ENCODE measurements at places on chromosomes 11 and 22. TPM values are rescaled to one million over a fixed set of nuclear protein-coding genes. Genes with fewer than 3 reads are reported as not detected.

DNA sequence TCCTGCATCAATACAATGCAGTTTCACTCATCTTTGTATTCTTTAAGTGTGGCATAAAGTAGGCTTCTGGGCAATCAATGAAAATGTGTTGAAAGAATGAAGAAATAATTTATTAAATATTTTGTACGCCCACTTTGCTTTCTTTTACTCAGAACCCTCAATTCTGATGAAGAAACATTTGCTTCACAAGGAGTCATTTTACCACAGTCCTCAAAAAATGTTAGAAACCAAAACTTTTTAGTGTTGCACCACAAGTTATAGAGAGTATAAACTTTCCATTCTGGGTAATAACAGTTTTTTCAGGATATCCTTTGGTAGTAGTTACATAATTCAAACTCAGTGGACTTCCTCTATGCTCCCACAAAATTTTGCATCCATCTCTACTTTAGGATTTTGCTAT, 360.5 kb downstream of the DLG2 start:
- H3K4me1 ChIP-seq = no peaks in the 10 kb centered on the region
- H3K27me3 ChIP-seq = no peaks in the 10 kb centered on the region
- no peaks in the 10 kb centered on the region for H3K36me3 ChIP-seq
- no peak overlapping the region for H3K4me3 ChIP-seq
- no peak for DNase-seq
- no peak overlapping the region for H3K27ac ChIP-seq

DNA sequence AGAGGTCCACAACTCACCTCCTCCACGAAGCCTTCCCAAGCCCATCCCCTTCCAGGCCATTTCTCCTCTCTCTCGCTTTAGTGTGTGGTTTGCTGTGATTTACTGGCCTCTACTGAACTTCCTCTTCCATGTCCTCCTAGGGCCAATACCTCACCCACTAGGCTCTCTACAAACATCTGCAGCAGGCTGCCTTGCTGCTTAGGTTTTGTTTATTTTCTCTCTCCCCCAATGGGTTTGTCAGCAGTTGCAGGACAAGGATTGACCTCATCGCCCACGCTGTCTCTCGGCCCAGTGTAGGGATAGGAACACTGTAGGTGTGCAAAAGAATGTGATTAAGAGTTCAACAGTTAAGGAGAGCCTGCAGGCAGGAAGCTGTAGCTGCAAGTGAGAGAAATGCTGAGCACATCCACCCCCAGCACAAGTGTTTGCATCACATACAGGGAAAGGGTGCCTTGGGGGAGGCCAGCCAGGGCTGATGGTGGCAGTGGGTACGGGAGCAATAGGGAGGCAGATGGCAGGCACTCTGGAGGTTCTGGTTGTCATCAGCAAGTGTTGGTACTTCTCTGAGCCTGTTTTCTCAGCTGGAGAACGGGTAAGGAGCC, 1.4 kb downstream of the PC start:
- peaks cover 8% of the 10 kb centered on the region for H3K4me1 ChIP-seq
- no peaks in the 10 kb centered on the region for H3K27me3 ChIP-seq
- H3K4me3 ChIP-seq = no peak overlapping the region
- peak; percentile 25 for DNase-seq
- H3K36me3 ChIP-seq = no peaks in the 10 kb centered on the region
- H3K27ac ChIP-seq = no peak overlapping the region

DNA sequence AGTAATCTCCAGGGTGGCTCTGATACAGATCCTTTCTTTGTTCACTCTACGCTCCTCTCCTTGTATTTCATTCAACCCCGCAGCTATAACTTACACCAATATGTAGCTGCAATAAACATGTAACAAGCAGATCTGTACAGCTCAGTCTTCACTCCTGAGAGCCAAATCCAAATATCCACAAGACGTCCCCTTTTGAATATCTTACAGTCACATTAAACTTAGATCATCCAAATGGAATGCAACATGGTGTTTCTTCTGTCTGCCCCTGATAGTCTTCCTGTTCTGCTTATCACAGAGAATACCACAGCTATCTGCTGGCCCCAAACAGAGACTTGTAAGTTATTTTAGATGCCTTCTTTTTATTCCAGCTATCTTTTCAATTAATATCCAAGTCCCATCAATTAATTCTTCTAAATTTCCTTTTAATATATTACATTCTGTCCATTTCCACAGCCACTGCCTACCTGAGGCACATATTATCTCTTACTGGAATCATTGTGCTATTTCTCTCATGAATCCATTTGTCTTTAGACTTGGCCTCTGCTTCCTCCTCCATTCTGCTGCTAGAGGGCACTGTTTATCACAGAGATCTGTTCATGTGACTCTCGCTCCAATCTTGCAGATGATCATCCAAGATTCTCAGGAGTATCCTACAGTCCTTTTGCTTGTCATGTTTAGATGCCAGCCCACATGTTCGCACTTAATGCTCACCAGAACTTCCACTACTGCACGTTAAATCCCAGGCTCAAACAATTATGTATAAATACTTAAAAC, 908.6 kb downstream of the NTM start:
- H3K4me1 ChIP-seq = no peaks in the 10 kb centered on the region
- no peak for DNase-seq
- H3K36me3 ChIP-seq = no peaks in the 10 kb centered on the region
- H3K27me3 ChIP-seq = no peaks in the 10 kb centered on the region

DNA sequence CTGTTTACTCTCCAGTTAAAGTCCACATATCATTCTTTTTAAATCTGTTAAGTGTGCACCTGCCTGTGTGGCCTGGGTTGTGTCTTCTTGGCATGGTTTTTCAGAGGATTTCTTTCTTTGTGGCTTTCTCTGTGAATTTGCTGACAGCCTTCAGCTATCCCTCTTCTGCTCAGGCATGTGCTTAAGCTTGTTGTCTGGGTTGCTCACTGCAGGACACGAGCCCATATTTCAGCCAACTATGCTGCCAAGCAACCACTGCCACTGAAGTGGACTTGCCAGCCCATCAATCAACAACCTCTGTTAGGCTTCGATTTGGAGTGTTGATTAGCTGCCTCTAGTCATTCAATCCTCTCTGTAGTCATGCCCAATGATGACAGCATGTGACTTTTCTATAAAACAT, 18.4 kb downstream of the OR51I2 start:
- H3K4me3 ChIP-seq = no peak overlapping the region
- DNase-seq = no peak
- H3K27ac ChIP-seq = no peak overlapping the region
- H3K27me3 ChIP-seq = no peaks in the 10 kb centered on the region

GRCh38 chr11:10899121-10899830, 41.4 kb upstream of the ZBED5 start:
- no peaks in the 10 kb centered on the region for H3K27me3 ChIP-seq
- H3K4me1 ChIP-seq = peaks cover 11% of the 10 kb centered on the region
- no peak overlapping the region for H3K4me3 ChIP-seq
- H3K27ac ChIP-seq = peak overlapping the region; percentile 68

LRP4 gene
- polyA plus RNA-seq = 7.8 TPM

NCR3LG1 gene
- polyA plus RNA-seq = 5.0 TPM

TMPRSS4 gene
- polyA plus RNA-seq = 4.3 TPM
